Jurkat, Clone E6-1 (cell line): ENCODE measurements at places on chromosomes 7 and 10.

DNA sequence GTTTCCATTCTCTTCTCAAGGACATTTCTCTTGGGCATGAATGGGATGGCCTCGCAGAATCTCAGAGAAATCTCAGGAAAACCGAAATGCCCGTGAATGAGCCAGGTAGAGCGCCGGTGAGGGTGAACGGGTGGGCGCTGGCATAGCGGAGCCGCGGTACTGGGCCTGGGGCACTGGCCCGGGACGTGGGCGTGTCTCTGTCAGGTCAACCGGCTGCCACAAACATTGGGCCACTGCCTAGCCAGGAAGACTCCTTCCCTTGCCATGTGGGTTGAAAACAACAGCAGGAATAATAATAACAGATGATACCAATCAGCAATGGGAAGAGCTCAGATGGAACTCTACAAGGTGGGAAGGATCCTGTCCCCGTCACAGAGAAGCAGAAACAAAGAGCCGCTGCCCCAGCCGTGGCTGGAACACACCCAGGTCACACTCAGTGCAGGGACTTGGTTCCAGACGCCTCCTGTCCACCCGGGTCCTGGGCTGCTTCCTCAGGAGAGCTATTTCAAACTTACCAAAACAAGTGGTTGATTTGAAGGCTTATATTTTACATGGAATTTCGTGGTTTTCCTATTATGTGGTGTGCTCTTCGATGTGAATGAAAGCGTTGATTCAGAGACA lies 51.1 kb upstream of the EBF3 start:
- no peak for DNase-seq

DNA sequence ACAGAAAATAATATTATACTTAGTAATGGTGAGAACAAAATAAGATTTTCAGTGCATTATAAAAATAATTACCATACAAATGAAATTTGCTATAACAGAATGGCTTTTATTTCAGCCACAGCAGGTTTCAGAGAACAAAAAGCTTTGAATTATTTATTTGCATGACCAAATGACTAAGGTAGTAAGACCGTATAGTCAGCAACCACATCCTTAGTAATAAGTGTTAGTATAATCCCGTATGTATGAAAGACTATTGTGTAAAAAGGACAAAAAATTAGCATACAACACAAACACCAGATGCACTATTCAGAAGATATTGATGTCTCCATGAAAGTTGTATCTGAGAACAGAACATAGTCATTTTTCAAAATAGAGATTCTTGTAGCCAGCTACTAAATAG lies 12.2 kb downstream of the PDZD8 start:
- no peak for DNase-seq

GRCh38 chr7:156999958-157000726 lies 10.3 kb downstream of the MNX1 start:
- no peak for DNase-seq

DNA sequence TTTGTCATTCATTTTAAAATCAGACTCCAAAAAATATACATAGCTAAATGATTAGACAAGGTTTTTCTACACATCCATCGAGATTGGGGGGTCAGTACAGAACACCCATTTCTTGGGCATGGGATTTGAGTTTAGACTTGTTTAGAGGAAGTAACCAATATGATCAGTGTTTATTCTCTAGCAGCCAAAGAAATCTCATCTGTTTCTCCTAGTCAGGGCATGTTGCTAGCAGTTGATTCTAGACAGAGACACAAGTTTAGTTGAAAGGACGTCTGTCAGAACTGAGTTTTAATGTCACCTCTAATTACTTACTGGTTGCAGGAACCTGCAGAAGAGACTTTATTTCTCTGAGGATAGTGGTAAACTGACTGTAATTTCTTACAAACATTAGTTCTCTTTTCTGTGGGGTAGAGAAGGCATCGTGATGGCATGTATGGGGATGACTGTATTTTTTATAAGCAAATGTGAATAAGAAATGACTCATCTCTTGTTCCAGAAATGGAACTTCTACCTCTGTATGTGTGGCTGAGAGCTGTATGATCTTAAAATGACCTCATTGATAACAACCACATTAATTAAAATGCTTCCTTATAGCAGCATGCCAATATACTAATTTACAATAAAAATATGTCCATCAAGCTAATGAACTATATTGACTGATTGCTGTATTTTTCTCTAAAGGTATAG lies 30.6 kb upstream of the RHOBTB1 start:
- no peak for DNase-seq

DNA sequence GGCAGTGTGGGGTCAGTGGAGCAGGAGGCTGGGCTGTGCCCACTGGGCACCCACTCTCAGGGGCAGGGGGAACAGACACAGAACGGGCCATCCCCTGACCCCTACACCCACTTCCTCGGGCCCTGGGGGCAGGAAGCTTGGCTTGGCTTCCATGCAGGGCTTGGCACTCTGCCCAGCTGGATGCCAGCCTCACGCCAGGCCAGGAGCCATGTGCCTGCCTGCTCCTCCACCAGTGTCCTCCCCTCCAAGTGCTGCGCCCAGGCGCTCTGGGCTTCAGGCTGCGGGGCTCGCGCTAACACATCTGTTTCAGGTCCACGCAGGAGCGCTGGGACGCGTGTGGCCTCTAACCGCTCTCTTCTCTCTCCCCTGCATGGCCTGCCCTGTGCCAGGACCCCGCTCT lies 12.7 kb downstream of the LDB3 start:
- DNase-seq = no peak

DNA sequence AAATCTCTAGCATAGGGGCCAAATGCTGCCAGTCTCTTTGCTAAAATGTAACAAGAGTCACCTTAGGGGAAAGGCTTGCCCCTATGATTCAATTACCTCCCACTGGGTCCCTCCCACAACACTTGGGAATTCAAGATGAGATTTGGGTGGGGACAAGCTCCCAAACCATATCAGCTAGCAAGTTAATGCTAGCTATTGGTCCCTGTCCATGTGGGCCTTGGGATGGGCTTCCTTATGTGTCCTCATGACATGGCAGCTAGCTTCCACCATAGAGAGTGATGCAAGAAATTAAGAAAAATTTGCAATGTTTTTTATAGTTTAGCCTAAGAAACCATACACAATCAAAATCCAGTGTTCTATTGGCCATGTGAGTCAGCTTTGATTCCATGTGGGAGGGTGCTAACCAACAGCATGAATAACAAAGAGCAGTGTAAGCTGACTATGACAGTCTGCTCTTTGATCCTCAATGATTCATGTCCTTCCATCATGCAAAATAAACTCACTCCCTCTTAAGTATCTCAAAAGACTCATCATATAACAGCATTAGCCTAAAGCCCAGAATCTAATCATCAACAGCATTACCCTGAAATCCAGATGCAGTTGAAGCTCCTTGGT lies 21.7 kb upstream of the ZNF365 start:
- no peak for DNase-seq

GRCh38 chr10:127441350-127442219 lies 107.5 kb upstream of the NPS start:
- DNase-seq = no peak

DNA sequence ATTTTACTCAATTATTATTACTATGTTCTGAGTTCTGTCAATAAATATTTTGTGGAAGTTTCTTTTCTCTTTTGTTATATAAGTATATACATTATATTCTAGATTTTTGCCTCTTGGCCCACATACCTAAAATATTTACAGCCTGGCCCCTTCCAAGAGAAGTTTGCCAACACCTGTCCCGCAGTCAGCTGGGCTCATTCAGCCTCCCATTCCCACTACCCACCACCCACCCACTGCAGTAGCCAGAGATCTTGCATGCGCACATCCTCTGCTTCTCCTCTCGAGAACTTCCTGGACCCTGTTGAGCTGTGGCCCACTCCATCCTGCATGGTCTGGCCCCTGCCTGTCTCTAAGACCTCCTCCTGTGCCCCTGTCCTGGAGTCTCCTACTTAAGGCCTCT lies 33.6 kb downstream of the WIPF3 start:
- DNase-seq = no peak

GRCh38 chr7:18384491-18385143 lies 110.9 kb upstream of the HDAC9 start:
- DNase-seq = no peak

- no peak for DNase-seq
Observed at GRCh38 chr10:1696106-1696505, 41.2 kb downstream of the ADARB2 start.

GRCh38 chr7:3670898-3671297 lies 369.8 kb downstream of the SDK1 start:
- DNase-seq = no peak

GRCh38 chr7:157007470-157008066 lies 2.9 kb downstream of the MNX1 start:
- no peak for DNase-seq

DNA sequence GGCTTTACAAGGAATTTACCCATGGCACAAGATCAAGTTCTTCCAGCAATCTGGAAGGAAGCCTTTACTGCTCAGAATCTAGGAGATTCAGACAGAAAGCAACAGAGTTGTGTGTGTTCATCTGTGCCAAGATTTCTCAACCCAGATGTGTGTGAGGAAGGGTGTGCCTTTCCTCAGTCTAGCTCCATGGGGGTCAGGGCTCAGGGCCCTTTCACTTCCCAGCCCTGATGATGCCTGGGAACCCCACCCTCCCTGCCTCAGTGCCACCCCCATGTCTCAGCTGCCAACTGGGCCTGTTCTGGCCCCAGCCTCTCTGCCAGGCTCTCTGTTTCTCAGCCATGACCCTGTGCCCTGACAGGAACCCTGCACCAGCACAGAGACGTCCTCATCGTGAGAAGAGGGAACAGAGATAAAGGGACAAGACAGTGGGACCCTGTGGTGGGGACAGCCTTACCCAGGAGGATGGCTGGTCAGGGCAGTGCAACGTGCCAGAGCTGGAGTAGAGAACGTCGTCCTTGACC lies 102.0 kb downstream of the VIPR2 start:
- DNase-seq = no peak

DNA sequence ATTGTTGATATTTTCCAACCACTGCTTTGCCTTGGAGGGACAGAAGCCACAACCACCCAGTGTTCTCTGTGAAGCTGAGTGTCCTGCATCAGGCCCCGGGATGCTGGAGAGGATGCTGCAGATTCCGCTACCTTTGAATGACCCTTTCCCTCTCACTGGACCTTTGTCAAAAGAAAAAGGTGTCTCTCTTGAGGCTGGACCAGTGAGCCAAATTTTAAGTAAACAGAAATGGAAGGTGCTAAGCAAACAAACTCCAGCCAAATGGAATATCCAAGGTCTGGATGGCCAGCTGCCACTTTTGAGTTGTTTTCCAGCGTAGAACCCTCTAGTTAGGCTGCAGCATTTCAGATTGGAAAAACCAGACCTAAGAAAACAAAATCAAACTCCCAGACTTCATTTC lies 145.5 kb downstream of the TRIL start:
- DNase-seq = no peak

- DNase-seq = no peak
Observed at GRCh38 chr10:36126076-36126475, 484.0 kb upstream of the FZD8 start.

- no peak for DNase-seq
Observed at GRCh38 chr7:69654381-69654780, 56.1 kb downstream of the AUTS2 start.

GRCh38 chr10:46247808-46248569 lies 38.8 kb upstream of the ANTXRL start:
- no peak for DNase-seq

DNA sequence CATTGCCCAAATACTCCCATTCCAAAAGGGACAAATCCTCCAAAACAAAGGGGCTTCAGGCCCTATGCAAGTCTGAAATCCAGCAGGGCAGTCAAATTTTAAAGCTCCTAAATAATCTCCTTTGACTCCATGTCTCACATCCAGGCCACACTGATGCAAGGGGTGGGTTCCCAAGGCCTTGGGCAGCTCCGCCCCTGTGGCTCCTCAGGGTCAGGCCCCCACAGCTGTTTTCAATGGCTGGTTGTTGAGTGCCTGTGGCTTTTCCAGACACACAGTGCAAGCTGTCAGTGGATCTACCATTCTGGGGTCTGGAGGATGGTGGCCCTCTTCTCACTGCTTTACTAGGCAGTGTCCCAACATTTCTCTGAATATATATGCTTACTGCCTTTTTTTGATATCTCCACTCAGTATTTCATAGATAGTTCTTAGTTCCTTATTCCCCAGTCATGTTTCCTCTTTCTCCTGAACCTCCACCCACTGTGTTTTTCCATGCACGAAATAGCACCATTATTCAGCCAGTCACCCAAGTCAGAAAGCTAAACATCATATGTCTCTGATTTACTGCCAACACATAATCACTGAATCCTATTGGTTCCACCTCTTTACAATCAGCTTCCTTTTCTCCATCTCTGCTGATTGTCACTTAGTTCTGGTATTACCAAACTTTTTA lies 172.6 kb upstream of the CACNA2D1 start:
- no peak for DNase-seq

- no peak for DNase-seq
Observed at GRCh38 chr10:3761021-3761686, 23.9 kb downstream of the KLF6 start.

DNA sequence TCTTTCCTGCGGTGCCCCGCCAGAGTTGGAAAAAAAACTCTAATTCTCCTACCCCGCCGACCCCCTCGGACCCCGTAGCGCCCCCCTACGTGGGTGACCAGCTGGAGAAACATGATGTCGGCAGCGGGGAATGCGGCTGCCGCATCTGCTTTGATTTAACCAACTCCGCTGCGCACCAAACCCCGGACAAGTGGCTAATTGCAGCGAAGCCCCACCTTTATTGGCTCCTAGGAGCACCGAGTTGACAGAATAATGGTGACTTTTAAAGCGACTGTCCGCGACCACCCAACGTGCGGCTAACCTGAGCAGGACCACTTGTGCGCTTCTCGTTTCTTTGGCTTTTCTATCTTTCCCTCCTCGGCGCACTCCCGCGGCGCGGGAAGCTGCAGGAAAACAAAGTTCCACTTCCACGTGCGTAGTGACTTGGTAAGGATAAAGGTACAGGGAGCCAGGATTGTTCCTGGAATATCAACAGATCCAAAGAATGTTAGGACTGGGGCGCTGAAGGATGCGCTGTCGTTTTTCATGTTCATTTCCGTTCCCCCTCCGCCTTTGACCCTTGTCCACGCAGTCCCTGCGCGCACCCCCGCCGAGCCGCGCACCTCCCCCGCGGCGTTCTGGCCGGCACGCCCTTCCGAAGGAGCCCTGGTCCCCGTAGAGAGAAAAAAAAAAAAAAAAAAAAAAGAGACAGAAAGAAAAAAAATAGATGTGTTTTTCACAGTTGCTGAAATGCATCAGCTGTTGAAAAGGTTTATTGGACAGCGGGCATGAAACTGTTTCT lies 1.4 kb downstream of the WNT16 start:
- no peak for DNase-seq

GRCh38 chr10:47289921-47290320 lies 10.1 kb upstream of the GDF10 start:
- no peak for DNase-seq

GRCh38 chr10:132916956-132917666 lies 25.3 kb downstream of the CFAP46 start:
- no peak for DNase-seq

- DNase-seq = no peak
Observed at GRCh38 chr7:67716729-67717128, 720.1 kb downstream of the TYW1 start.

GRCh38 chr7:37758501-37759045 lies 75.0 kb downstream of the GPR141 start:
- no peak for DNase-seq
